ENCODE measurements at places on chromosomes 6 and 20.

GRCh38 chr20:53586640-53587039 is 7.0 kb downstream of the ZNF217 start:
- no peak for DNase-seq

- no peak for DNase-seq
These were observed 99.5 kb downstream of the POPDC3 start for GRCh38 chr6:105080279-105080678.

GRCh38 chr20:17698384-17698783 is 1.4 kb upstream of the BANF2 start:
- no peak for DNase-seq

GRCh38 chr6:65450451-65450850 is 256.6 kb downstream of the EYS start:
- DNase-seq: no peak

DNA sequence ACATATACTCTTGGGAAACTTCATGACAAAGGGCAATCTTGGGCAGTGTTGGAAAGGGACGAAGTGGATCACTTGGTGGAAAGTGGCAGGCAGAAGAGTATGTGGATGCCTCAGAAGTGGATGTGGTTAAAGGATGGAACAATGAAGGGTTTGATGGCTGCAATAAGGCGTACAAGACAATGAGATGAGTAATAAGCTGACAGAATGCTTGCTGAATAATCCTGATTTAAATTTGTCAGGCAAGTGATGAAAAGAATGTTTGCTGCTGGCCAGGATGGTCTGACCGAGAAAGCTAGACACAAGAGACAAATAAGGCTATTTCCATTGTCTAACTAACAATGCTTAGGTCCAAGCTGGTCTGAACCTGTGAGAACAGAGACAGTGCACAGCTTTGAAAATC is 61.6 kb upstream of the CEP85L start:
- DNase-seq: no peak

GRCh38 chr20:8542110-8542486 is 410.0 kb downstream of the PLCB1 start:
- DNase-seq: no peak
